ENCODE measurements at places on chromosomes 4 and X.

DNA sequence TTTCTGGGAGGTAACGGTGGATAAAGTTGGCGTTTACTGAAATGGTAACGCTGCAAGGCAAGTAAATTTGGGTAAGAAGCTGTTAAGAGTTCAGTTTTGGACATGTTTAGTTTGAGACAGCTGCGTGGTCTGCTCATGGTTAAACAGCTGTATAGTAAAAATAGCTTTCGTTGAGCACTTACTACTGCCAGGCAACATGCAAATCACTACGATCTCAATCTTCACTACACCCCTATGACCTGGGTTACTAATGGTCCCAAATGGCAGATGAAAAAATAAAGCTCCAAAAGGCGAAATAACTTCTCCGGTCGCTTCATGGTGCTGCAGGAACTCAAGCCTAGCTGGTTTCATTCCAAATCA lies 22.2 kb downstream of the FABP2 start:
- DNase-seq: no peak

GRCh38 chr4:140098455-140099160 lies 55.4 kb downstream of the MAML3 start:
- peak; percentile 37 for DNase-seq

DNA sequence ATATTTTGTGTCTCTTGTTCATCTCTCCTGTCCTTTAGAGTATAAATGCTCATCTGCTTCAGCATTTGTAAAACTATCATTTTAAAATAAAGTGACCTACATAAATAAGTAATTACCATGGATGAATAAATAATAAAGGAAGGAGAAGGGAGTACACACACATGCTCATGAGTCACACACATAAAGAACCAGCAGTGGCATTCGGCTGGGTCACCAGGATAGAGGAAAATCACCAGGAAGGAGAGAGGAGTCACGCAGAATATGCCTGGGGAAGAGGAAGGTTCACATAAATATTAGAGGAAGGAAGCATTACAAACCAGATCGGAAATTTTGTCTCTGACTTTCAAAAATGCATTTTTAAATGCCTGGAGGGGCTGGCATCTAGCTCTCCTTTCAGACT lies 38.5 kb upstream of the MED14 start:
- no peak for DNase-seq

- DNase-seq: peak; percentile 91
Observed at GRCh38 chr4:6942238-6942800, 32.7 kb downstream of the TBC1D14 start.

- DNase-seq: no peak
Observed at GRCh38 chr4:185213877-185214276, 4.5 kb downstream of the SNX25 start.

GRCh38 chrX:9627922-9628321 lies 137.7 kb downstream of the GPR143 start:
- peak; percentile 8 for DNase-seq

DNA sequence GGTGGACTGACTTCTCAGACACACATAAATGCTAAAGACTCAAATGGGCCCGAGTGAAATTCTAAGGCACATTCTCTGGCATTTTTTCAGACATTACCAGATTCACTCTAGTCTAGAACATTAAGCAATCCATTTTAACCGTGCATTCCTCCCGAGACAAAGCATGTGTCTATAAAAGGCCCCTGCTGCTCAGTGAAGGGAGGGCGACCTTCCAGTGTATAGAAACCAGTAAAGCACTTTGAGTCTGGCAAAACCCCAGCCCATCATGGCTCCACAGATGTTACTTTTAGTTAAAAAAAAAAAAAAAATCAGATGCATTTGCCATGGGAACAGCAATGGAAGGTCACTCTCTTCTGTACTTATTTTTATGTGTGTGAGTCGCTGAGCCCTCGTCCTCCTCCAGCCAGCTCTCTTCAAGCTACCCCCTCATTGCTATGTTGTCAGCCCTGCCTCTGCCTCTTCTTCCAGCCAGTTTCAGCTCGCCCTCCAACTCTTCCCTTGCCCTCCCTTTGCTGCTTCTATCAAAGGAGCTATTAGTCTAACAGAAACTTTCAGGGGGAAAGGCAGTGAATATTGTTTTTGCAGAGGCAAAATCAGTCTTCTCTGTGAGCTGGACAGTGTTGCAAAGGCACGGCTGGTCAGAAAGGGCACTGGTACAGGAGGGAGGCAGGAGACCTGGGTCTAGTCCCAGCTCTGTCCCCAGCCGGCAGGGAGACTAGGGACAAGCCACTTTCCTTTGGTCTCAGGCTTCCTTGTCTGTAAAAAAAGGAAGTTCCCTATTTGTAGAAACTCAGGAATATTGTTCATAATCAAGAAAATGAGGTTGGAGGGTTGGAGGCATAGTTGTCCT lies 644.2 kb downstream of the ZNF674 start:
- peak; percentile 56 for DNase-seq

- no peak for DNase-seq
Observed at GRCh38 chrX:56733459-56734046, 4.5 kb downstream of the NBDY start.
